ENCODE measurements at places on chromosomes 4 and X.

DNA sequence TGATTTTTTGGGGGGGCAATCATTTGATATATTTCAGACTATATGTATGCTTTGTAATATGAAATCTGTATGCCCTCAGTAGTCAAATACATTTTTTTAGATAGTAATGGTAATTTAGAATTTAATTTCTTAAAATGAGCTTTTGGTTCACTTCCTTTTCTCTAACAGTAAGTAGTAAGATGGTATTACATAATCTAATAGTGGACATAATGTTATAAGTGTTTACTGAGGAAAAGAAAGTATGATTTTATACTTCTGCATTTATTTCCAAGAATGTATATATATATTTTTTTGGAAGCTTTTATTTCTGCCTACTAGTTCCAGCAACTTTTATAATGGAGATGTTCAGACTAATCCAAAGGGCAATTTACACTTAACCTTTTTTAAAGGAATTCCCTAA lies 1450.7 kb upstream of the TENM3 start:
- no peak for DNase-seq

DNA sequence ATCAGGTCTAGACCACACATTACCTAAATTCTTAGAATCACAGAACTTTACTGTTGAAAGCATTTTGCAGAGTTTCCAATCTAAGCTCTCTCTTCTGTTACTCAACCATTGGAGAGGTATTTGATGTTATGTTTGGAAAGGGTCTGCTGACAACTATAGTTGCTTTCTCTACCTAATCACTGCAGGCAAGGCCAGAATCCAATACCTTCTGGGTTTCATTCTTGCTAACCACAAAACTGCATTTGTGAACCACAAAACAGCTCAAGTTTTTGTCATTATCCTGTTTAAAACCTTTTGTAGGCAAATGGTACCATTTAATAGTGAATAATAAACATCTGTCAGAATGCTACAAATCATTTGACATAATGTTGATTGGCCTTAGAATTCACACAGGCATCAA lies 380.1 kb downstream of the GASK1B start:
- DNase-seq, result no peak

GRCh38 chr4:162683659-162684370 lies 482.9 kb downstream of the NAF1 start:
- no peak for DNase-seq

GRCh38 chrX:80266979-80267378 lies 153.3 kb upstream of the TENT5D start:
- DNase-seq, result no peak

GRCh38 chr4:106987311-106987710 lies 48.8 kb downstream of the DKK2 start:
- DNase-seq, result no peak

GRCh38 chr4:117676153-117676552 lies 358.1 kb upstream of the NDST3 start:
- DNase-seq, result no peak

DNA sequence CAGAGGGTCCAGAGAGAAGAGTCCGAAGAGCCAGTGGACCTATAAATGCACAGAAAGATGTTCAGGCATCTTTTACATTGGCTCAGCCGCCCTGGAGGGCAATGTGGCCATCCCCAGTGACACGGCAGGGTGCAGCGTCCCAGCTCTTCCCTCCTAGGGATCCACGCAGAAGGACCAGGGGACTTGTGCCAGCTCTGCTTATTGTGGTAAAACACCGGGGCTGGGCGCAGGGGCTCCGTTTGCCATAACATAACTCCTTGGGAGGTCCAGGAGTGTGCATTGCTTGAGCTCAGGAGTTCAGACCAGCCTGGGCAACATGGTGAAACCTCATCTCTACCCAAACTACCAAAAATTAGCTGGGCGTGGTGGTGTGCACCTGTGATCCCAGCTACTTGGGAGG lies 70.2 kb downstream of the CPZ start:
- no peak for DNase-seq

- DNase-seq, result no peak
Observed at GRCh38 chr4:152172146-152172545, 363.7 kb downstream of the FBXW7 start.

DNA sequence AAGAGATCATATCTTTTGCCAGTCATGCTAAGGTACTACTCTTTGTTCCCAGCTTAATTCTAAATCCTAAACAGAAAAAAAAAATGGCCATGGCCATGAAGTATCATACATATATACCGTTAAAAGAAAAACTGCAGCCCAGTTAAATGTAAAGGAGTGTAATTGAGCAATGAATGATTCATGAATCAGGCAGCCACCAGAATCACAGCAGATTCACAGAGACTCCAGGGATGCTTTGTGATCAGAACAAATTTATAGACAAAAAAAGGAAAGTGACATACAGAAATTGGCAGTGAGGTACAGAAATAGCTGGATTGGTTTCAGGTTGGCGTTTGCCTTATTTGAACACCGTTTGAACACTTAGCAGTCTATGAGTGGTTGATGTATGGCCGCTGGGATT lies 42.1 kb upstream of the PDGFC start:
- DNase-seq, result no peak

DNA sequence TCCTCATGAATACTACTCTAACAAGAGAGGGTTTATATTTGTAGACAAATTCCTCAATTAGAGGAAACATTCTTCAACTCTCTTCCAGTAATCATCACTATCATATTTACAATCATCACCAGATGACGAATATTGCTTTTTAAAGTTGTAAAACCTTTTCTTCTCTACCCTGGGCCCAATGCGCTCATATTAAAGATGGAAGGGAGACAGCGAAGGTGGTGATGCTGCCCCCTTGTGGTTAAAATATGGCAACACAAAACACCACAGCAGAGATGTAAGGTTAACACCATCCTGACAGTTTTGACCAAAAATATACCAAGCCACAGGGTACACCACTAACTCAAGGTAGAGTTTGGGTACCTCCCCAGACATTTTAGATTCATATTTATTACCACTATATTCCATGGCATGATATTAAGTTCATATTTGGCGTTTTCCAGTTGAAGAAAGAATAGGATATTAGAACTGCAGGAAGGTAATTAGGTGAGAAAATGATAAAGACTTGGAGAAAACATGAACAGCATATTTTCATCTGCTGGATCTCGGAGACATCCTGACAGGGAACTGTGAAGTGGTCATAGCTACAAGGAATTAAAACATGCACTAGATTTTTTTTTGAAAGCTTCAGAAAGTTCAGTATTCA lies 72.8 kb downstream of the SLC9A7 start:
- peak; percentile 15 for DNase-seq

DNA sequence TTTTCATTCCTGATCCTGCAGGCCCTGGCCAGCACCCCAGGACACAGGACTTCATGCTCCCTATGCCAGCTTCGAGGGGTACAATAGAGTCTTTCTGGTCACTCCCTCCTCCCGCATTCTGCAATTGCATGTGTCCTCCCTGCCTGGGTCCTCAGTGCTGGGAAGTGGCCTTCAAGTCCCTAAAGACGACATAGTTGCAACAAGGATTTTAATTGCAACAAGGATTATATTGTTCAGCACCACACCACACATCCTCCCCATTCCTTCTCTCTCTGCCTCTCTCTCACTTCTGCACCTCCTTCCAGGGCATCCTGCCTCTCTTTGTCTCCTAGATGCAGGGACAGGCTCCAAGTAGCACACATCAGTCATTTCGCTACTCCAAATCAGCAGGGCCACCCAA lies 25.5 kb downstream of the SCD5 start:
- no peak for DNase-seq

DNA sequence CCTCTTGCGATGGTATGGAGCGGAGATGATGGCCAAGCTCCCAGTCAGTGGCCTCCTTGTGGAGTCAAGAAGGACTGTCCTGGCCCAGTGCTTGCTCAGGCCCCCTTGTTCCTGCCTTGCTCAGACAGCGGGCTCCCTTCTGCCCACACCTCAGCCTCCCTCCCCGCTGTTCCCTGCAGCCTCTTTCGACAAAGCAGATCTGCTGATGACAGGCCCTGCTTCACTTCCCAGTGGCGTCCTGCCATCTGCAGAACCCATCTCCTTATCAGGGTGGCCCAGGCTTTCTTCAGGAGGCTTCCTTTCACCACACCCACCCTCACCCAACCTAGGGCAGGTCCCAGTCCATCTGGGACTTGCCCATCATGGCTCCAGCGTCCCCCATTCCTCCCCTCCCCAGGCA lies 80.0 kb downstream of the CLDN34 start:
- DNase-seq, result no peak

DNA sequence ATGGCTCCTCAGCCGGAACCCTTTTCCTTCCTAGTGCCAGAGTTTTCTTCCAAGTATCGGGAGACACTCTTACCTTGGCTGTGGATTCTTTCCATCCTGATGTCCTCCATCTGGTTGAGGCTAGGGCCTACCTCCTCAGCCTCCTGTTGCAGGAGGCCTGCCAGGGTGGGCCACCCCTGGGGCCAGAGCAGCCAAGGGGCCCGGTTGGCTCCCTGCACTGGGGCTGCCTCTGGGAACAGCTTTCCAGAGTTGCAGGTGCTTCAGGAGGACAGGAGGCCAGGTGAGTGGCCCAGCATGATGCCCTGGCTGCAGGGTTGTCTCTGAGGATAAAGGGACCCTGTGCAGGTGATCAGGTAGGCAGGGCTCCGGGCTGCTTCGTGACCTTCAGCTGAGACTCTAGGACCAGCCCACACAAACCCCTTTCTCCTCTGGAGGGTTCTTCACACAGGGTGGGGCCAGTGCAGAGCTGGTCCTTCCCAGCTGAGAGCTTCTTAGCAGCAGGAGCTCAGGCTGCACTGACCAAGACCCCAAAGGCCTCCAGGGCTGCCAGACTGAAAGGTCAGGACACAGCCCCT lies 5.3 kb upstream of the GPR78 start:
- no peak for DNase-seq

DNA sequence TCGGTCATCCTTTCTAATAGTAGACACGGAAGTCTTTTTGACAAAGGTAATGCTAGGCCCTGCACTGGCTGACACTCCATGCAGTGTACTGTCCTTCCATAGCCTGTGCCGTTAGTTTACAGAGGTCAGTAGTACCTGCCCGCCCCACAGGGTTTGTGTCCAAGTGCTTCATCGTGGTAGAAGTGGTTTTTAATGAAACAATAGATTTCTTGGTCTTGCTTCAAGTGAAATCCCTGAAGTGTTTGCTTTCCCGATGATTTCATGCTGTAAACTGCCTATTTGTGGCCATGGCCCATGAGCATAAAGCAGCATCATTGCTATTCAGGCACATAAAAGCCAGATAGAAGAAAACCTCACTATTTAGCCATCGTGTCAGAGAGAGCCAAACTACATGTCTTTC lies 139.3 kb downstream of the GPR143 start:
- DNase-seq, result no peak

GRCh38 chrX:18579495-18579894 lies 92.4 kb downstream of the RS1 start:
- no peak for DNase-seq

DNA sequence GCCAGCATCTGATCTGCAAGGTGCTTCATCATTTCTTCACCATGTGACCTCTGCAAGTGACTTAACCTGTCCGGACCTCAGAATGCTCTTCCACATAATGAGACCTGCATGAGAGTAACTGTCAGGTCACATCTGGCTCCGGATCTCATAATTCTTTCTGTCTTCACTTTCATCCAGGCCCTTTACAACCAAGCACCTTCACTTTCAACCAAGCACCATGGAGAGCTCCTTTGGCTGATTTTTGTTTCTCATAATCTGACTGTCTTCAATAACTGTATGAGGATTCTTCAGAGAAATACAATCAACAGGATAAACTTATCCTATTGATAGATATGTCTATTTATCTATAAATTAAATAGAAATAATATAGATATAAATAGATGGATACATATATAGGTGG lies 148.1 kb downstream of the VCX3A start:
- no peak for DNase-seq

DNA sequence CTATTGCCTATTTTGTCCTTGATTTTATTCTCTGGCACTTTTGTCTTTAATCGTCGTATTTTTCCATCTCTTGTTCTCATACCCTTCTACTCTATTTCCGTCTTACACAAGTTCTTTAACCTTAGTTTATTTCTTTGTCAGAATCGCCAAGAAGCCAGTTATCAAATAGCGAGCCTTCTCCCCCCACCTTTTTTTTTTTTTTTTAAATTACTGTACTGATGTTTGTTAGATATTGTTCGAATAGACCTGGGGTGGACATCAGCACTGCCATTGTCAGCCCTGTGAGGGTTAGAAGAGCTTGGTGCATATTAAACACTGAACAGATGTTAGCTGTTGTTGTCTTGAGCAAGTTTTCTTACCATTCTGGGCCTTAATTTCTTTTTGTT lies 1.2 kb downstream of the SPCS3 start:
- DNase-seq, result no peak

DNA sequence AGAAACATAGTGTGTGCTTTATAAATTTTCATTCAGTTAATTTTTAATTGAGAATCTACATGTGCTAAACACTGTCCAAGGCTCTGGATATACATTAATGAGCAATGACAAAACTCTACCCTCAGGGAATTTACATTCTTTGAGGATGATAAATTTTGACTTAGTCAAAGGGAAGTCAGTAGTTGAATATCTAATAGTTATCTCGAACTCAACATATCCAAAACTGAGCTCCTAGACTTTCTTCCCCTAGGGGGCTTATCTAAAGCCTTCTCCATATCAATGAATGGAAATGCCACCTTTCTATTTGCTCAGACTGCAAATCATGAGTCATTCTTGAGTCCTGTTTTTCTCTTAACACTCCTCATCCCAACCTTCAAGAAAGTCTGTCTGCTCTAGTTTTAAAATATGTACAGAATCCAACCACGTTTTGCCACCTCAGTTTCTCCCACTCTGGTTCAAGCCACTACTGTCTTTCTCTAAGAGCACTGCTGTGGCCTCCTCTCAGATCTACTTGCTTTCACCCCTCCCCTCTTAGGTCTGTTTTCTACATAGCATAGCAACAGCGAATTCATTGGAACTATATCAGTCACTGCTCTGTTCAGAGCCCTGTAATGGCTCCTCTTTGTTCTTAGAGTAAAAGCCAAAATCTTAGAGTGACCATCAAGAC lies 9.5 kb downstream of the PARM1 start:
- DNase-seq, result no peak
